ENCODE measurements at places on chromosomes 5 and 9.

DNA sequence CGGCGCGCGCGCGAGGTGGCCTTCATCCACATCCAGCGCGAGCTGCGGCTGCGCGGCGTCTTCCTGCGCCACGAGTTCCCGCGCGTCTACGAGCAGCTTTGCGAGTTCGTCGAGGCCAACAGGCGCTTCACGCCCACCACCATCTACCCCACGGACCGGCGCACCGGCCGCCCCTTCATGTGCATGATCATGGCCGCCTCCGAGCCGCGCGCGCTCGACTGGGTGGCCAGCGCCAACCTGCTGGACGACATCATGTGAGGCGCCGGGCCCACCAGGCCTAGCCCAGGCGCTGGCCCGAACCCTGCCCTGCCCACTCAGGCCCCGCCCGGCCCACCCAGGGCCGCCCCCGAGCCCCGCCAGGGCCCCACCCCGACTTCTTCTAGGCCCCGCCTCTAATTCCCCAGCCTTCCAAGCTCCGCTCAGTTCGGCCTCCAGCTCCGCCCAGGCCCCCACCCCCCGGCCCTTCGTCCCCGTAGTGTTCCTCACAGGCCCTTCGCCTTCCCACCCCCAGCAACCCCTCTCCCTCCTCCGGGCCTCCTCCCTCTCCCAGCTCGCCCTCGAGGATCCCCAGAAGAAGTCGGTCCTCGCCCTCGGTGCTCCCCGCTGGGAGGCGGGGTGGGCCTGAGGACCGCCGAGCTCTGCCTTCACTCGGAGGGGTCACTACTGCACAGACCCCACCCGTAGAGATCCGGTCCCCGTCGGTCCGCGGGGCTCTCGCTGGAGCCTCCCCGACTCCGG, 2.0 kb upstream of the PHPT1 start:
- DNase-seq, result peak; percentile 74

GRCh38 chr9:38181866-38182265, 112.8 kb upstream of the SHB start:
- DNase-seq, result no peak

DNA sequence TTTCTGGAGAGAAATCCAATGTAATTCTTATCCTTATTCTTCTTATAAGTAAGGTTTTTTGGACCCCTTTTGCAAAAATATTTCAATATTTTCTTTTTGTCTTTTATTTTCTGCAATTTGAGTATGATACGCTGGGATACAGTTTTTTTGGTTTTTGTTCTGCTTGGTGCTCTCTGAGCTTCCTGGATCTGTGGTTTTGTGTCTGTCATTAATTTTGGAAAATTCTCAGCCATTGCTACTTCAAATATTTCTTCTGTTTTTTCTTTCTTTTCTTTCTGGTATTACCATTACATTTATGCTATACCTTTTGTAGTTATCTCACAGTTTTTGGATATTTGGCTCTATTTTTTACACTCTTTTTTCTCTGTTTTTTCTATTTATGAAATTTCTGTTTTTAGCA, 50.1 kb downstream of the ZNF618 start:
- DNase-seq, result no peak

- no peak for DNase-seq
Measured at GRCh38 chr5:51685419-51685818, 302.2 kb downstream of the ISL1 start.

- DNase-seq, result no peak
Measured at GRCh38 chr9:129344641-129345495, 166.8 kb upstream of the IER5L start.

DNA sequence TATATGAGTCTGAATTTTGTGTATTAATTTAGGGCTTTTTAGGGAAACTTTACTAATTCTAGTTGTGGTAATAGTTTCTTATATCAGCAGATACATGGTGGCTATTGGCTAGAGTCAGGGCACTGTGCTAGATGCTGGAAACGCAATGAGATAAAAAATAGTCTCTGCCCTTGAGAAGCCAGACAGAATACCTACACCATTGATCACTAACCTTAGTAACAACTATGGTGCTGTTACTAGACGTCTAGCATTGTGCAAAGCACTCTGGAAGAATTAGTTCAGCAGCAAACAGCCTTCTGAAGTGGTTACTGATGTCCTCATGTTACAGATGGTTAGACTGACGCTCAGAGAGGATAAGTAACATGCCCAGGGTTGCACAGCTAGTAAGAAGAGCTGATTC, 61.8 kb downstream of the GDA start:
- DNase-seq, result no peak

- no peak for DNase-seq
Measured at GRCh38 chr5:143432658-143433239, 29.3 kb upstream of the NR3C1 start.

GRCh38 chr9:31185831-31186230, 1198.6 kb upstream of the ACO1 start:
- peak; percentile 60 for DNase-seq

GRCh38 chr5:135641734-135642487, 63.1 kb upstream of the CXCL14 start:
- DNase-seq, result no peak

DNA sequence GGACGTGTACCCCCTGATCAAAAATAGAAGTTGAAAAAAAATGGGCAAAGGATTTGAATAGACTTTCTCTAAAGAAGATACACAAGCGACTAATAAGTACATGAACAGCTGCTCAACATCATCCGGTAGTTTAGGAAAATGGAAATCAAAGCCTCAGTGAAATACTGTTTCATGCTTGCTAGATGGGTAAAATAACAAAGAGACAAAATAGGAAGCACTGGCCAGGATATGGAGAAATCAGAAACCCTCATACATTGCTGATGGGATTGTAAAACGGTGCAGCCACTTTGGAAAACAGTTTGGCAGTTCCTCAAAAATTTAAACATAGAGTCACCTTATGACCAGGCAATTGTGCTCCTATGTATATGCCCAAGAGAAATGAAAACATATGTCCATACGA, 65.0 kb upstream of the SUB1 start:
- DNase-seq, result peak; percentile 30

DNA sequence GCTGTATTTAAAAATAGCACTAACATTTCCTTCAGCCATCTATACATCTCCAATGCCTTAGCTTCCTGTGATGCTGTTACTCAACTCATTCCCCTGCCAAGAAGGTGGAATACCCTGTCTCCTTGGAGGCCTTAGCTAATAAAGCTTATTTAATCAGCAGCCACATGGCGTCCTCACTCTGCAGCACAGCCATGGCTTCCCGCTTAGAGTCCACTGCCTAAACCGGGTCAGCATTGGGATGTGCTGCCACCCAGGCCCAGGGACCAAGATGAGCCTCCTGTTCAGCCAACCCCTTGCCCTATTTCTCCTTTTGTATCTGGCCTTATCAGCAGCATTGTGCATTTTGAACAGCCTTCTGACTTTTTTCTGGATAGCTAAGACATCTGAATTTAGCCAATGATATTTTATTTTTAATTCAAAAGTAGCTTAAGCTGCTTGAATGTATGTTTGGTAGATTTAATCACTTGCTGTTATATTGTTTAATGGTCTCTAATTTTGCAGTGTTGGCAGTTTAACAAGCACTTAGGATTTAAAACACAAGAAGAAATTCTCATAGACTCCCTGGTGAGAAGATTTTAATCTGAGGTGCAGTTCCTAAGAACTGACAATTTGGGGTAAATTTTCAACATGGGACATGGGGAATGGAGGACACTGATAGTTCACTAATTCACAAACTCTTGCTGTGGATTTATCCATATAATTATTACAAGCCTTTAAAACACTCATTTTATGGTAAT, 113.0 kb downstream of the RPS23 start:
- DNase-seq, result peak; percentile 61

- DNase-seq, result peak; percentile 37
Measured at GRCh38 chr9:36592801-36593583, 20.3 kb downstream of the MELK start.

DNA sequence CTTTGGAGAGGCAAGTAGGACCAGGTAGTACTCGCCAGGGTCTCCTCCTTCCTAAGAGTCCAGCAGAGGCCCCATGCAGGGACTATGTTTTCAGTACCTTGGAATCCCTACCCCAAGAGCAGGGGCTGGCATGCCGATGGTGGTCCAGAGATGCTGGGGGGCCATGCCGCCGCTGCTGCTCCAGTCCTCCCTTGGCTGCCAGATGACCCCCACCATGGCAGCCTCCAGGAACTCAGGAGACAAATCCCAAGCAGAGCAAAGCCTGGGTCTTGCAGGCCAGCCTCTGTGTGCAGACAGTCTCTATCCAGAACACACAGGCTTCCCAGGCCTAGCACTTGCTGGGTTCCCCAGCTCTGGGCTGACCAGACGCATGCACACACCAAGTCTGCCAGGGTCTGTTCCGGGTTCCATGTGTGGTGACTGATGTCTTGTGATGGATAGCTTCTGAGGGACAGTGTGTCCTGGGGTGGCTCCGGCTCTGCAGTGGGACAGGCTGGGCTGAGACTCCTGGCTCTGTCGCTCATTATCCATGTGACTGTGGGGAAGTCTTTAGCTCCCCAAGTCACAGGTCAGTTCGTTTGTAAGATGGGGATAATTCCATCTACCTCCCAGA, 127.3 kb downstream of the CRB2 start:
- DNase-seq, result no peak

- DNase-seq, result peak; percentile 41
Measured at GRCh38 chr5:137214446-137215189, 284.5 kb downstream of the SPOCK1 start.

- DNase-seq, result peak; percentile 71
Measured at GRCh38 chr9:134525841-134526583, 115.6 kb upstream of the COL5A1 start.

DNA sequence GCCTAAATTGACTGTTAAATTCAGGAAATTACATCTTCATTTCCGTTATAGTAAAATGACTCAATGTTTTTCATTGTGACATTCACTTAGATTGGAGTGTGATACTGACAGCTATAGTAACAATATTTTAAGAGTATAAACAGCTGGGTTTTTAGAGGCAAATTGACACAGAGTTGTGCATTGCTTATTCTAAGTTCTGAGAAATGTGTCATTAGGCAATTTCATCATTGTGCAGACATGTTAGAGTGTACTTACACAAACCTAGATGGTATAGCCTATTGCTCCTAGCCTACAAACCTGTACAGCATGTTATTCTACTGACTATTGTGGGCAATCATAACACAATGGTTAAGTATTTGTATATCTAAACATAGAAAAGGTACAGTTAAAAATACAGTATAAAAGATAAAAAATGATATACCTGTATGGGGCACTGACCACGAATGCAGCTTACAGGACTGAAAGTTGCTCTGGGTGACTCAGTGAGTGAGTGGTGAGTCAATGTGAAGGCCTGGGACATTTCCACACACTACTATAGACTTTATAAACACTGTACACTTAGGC, 132.7 kb downstream of the PDE4D start:
- peak; percentile 20 for DNase-seq

DNA sequence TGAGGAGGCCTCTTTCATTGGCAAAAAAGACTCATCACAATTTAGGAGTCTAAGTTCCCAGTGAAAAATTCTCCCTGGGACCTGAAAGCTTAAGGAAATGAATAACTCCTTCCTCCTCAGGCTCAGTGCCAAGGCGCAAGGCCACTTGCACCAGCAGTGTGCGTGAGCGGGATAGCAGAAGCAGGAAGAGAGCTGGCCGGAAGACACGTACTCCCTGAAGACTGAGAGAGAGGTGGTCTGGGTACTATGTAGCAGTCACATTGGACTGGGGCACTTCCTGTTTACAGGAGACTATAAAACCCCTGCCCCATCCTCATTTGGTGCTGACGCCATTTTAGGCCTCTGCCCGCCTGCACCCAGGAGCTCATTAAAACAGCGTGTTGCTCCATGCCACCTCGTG, 66.3 kb upstream of the IL33 start:
- no peak for DNase-seq

DNA sequence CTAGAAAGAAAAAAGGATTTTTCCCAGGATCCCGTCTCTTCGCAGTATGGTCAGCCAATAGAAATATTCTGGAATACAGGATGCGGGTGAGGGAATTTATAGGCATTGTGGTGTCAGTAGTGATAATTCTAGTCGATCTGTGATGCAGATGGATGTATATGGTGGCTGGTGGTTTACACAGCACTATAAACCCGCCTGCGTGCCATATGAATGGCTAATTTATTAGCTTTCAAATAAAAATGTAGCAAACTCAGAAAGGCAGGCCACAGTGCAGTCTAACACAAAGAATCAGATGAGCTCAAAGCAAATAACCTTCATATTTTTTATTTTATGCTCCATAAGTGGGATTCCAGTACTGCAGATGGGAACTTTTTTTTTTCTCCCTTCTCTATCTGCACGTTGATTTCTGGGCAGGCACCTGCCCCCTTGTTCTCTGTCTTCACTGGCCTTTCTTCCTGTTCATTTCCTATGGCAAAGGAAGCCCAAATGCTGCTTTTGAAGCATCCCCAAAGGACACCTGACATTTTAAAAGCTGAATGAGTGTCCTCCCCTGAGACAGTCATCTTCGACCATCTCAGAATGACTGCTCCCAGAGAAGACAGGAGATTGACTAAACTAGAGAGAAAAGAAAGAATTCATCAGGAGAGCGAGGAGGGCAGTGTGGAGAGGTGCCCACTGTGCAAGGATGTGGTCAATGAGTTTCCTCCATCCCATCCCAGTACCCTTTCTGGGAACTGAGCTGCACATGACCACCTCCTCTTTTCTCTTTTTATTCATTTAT, 52.1 kb downstream of the SEMA6A start:
- DNase-seq, result no peak

DNA sequence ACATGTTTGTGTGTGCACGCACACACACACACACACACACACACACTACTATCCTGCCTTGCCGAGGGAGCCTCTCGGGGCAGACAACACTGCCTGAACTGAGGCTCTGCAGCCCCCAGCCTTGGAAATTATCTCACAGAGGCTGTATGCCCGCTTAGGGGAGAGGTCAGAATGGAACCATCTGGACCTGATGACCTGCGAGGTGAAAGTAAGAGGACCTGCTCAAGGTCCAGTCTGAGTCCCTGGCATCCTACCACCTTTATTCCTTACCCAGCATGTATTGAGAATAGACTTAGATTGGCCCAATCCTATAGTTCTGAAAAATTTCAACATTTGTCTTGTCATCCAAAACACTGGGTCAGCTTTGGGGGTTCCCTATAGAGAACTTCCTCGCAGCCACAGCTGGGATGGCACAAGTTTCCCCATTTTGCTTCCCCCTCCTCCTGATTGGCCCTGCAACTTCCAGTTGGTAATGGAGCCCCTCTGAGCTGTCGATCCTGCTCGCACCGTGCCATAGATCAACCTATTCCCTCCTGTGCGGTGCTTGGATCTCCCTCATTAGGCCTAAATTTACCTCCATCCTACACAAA, 10.2 kb downstream of the MVB12B start:
- no peak for DNase-seq

DNA sequence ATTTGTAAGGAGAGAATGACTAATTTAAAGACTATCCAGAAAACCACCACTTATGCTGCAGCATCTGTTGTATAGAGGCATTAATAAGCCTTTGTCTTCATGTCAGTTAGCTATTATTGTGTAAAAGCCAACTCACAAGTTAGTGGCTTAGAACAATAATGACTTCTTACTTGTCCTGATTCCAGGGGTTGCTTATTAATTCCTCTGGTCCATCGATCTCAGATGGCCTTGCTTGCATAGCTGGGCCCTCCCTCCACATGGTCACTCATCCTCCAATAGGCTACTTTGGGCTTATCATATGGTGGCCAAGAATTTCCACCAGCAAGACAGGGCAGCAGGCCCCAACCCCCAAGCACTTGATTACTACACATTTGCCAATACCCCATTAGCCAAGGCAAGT, 44.5 kb upstream of the STK32A start:
- peak; percentile 64 for DNase-seq

- no peak for DNase-seq
Measured at GRCh38 chr9:123775289-123776284, 154.3 kb downstream of the DENND1A start.

GRCh38 chr9:121692606-121693387, 41.4 kb downstream of the DAB2IP start:
- DNase-seq, result peak; percentile 26

All from fibroblast of the aortic adventitia (primary cell).